ENCODE measurements at places on chromosomes 4 and X.

- no peak for DNase-seq
Measured at GRCh38 chrX:69307756-69308155, 142.5 kb upstream of the PJA1 start.

DNA sequence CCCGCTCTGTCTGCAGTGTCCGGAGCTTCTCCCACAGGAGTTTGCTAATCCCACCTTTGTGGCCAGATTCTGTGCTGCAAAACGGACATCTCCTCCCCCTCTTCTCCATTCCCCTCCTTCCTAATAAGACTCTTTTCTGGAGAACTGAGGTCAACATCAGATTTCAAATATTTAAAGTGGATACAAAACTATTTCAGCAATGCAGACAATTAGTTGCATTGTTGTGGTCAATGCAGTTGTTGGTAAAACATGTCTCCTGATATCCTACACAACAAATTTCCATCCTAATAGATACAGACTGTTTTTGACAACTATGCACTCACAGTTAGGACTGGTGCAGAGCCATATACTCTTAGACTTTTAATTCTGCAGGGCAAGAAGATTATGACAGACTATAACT, 5.1 kb upstream of the MCUB start:
- DNase-seq = no peak

GRCh38 chr4:150178161-150178560, 99.9 kb downstream of the DCLK2 start:
- DNase-seq = no peak

- no peak for DNase-seq
Measured at GRCh38 chrX:23822841-23823240, 39.9 kb downstream of the SAT1 start.

- peak; percentile 24 for DNase-seq
Measured at GRCh38 chr4:101527188-101527587, 179.9 kb upstream of the PPP3CA start.

DNA sequence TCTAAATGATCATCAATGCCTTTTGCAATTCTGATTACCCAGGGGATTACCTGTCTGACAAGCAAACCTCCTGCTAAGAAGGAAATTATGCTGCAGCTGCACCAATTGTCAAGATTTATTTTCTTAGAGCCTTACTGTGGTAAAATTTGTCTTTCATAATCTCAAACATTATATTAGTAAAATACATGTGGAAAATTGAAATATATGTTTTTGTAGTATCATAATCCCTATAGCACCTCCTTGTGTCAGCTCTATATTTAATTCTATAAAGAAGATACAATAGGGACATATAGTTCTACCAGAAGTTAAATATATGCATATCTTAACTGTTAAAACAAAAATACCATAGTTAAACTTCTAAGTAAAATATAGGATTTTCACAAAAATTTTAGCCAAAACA, 655.6 kb upstream of the PCDH10 start:
- no peak for DNase-seq

- no peak for DNase-seq
Measured at GRCh38 chr4:10421344-10422055, 35.7 kb downstream of the ZNF518B start.

GRCh38 chrX:81890521-81890920, 688.6 kb downstream of the SH3BGRL start:
- no peak for DNase-seq

DNA sequence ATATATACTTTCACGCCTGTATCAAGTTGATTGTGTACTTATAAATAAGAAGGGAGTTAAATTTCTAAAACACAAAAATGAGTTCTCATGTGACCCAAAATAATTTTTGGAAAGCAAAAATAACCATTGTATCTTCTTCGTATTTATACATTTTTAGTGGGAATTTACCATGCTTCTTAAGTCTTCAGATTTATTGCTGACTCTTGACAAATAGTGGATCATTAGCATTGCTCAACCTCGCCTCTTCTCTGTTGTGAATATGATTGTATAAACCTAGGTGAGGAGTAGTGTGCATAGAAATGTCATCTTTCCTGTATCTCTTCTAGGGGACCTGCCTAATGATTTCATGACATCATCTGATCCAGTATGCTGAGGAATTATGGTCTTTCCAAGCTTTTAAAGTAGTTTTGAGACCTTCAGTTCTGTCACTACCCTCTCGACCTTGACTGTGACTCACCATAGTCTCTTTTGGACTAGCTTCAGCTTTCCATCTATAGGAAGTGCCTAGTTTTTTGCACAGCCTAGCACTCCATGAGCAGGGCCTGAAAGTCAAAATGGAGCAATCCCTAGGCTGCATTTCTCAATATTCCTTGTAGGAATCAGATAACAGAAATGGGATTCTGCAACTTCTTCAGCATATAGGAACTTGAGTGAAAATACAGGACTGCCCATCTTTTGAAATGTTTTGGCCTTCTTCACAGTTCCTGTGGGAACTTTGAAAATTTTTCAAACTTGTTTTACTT, 157.6 kb downstream of the ARX start:
- no peak for DNase-seq

DNA sequence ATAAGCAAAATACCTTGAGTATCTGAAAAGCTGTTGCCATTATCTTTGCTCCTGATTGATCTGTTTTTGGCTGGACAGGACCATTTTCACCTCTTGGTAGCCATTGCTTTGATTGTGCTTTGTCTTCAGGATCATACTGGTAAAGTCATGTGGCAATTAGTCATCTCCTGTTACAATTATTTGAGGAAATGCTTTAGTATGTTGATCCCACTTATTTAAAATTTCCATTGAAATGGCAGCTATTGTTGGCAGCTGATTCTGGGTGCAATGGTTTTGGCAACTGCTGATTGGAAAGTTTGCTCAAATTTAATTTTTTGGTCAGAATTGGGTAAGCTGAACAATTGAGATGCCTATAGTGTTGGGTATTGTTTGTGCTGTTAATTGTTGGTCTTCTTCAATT, 238.3 kb upstream of the TLL1 start:
- DNase-seq = no peak

- no peak for DNase-seq
Measured at GRCh38 chr4:115688961-115689360, 575.5 kb upstream of the NDST4 start.

GRCh38 chr4:84479663-84480062, 19.4 kb downstream of the NKX6-1 start:
- no peak for DNase-seq

All from stimulated activated CD4-positive, alpha-beta T cell treated with anti-CD3 and anti-CD28 coated beads, Interleukin-4, amount 100 ng/mL, for 48 hours (primary cell).